Heart right ventricle (tissue), 16 donors: ENCODE measurements at places on chromosomes 2 and 18. TPM values are rescaled to one million over a fixed set of nuclear protein-coding genes. Genes with fewer than 3 reads are reported as not detected.

DNA sequence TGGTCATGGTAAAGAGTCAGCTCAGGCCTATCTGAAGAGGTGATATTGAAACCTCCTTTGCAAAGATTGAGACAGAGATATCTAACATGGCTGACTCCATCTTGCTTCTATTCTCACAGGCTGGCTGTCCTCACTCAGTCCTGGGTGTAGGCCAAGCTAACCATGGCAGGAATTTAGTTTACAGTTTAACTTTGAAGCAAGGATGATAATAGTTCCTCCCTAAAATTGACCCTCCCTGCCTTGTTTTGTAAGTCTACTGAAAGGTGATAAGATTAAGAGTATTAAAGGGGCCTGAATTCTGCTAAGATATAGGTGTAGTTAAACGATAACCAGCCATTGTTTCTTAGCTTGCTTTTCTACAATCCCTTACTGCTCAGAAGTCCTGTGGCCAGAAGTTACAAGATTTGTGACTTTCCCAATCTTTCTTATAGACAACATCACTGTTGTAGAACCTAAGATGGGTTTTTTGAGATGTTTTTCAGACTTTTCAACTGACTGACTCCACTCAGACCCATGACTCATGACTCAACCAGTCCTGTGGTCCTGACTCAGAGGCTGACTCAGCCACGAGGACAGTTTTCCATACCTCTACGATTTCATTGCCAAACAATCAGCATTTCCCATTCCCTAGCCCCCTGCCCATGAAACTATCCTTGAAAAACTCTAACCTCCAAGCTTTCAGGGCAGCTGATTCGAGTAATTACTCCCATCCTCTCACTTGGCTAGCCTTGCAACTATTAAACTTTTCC is 195.7 kb upstream of the SESTD1 start:
- DNase-seq: no peak
- no peak overlapping the region for H3K27ac ChIP-seq
- H3K27me3 ChIP-seq: no peaks in the 10 kb centered on the region
- no peaks in the 10 kb centered on the region for H3K4me1 ChIP-seq

DNA sequence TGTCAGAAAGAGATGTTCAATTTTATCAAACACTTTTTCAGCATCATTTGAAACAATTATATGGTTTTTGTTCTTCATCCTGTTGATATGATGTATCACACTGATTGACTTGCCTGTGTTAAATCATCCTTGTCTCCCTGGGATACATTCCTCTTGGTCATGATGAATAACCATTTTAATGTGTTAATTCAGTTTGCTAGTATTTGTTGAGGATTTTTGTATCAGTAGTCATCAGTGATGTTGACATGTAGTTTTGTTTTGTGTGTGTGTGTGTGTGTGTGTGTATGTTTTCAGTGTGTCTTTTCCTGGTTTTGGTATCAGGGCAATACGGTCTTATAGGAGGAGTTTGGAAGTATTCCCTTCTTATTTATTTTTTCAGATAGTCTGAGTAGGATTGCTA is 325.4 kb downstream of the ZNF804A start:
- no peak overlapping the region for H3K4me3 ChIP-seq
- DNase-seq: no peak
- H3K27me3 ChIP-seq: no peaks in the 10 kb centered on the region
- H3K4me1 ChIP-seq: no peaks in the 10 kb centered on the region

VIL1 gene
- total RNA-seq: not detected

WDR54 gene
- total RNA-seq: 1.6 TPM

DNA sequence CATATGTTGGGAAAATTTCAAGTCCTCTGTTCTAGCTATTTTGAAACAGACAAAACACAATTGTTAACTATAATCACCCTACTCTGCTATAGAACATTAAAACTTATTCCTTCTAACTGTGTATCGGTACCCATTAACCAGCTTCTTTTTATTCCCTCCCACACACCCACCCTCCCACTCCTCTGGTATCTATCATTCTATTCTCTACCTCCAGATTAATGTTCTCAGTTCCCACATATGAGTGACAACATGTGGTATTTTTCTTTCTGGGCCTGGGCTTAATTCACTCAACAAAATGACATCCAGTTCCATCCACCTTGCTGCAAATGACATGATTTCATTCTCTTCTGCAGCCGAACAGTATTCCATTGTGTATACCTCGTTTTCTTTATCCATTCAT is 43.3 kb downstream of the EXOC6B start:
- H3K27me3 ChIP-seq: no peaks in the 10 kb centered on the region
- H3K27ac ChIP-seq: no peak overlapping the region
- H3K4me1 ChIP-seq: peaks cover 2% of the 10 kb centered on the region
- H3K4me3 ChIP-seq: no peak overlapping the region
- no peaks in the 10 kb centered on the region for H3K36me3 ChIP-seq

GRCh38 chr2:239882781-239883180 is 142.4 kb downstream of the NDUFA10 start:
- no peaks in the 10 kb centered on the region for H3K36me3 ChIP-seq
- H3K4me3 ChIP-seq: no peak overlapping the region
- peaks cover 6% of the 10 kb centered on the region for H3K4me1 ChIP-seq
- no peak for DNase-seq
- H3K27me3 ChIP-seq: no peaks in the 10 kb centered on the region
- no peak overlapping the region for H3K27ac ChIP-seq

GRCh38 chr2:3176869-3177255 is 200.8 kb downstream of the EIPR1 start:
- H3K27ac ChIP-seq: no peak overlapping the region
- no peaks in the 10 kb centered on the region for H3K27me3 ChIP-seq
- H3K4me3 ChIP-seq: no peak overlapping the region
- DNase-seq: no peak

- H3K4me3 ChIP-seq: no peak overlapping the region
- H3K27me3 ChIP-seq: no peaks in the 10 kb centered on the region
- no peak overlapping the region for H3K27ac ChIP-seq
These were observed 6.6 kb downstream of the GALNT5 start for GRCh38 chr2:157264099-157264498.

MRPL44 gene
- total RNA-seq: 46.5 TPM

DNA sequence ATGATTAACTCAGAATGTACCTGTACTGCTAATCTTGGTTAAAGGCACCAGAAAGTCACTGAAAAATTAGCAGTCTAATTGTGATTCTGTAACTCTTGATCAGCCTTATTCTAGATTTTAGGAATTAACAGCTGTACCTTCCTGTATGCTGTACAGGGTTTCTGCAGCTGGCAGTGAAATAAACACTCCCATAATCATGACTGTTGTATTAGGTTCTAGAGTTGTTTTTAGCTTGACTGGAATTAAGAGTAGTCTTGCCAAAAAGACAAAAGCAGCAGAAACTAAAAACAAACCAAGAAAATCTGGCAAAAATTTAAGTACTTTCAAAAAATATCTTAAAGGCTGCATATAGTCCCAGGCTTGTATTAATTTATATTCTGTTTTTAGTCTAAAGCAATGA is 103.5 kb downstream of the SOS1 start:
- no peaks in the 10 kb centered on the region for H3K27me3 ChIP-seq
- H3K27ac ChIP-seq: no peak overlapping the region
- H3K4me3 ChIP-seq: no peak overlapping the region
- peaks cover 38% of the 10 kb centered on the region for H3K36me3 ChIP-seq
- H3K4me1 ChIP-seq: no peaks in the 10 kb centered on the region

RGPD3 gene
- total RNA-seq: not detected

- DNase-seq: no peak
- no peaks in the 10 kb centered on the region for H3K36me3 ChIP-seq
- no peaks in the 10 kb centered on the region for H3K27me3 ChIP-seq
- no peak overlapping the region for H3K4me3 ChIP-seq
- H3K27ac ChIP-seq: no peak overlapping the region
These were observed 44.3 kb upstream of the FIGN start for GRCh38 chr2:163779970-163780597.

BMP10 gene
- not detected for total RNA-seq

DNA sequence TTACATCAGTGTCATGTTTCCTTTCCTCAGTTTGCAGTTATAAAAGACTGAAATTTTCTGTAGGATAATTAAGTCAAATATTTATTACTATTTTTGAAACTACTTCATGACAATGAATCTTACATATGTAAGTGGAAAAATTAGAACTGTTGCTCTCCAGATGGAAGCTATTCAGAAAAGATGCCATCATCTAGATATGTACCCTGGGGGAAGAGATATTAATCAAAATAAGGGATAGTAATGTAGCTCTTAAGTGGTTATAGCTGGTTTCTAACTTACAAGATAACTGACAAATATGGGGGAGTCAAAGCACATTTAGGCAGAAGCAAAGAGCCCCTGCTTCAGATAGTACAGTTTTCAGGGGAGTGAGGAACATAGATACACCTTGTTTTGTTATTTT is 38.1 kb upstream of the PAX3 start:
- no peak overlapping the region for H3K27ac ChIP-seq
- no peak for DNase-seq
- H3K36me3 ChIP-seq: no peaks in the 10 kb centered on the region
- no peak overlapping the region for H3K4me3 ChIP-seq
- no peaks in the 10 kb centered on the region for H3K27me3 ChIP-seq

UGT1A6 gene
- not detected for total RNA-seq

GALR1 gene
- total RNA-seq: not detected

- no peak overlapping the region for H3K27ac ChIP-seq
- no peaks in the 10 kb centered on the region for H3K36me3 ChIP-seq
- no peak overlapping the region for H3K4me3 ChIP-seq
These were observed 65.4 kb downstream of the EIF2AK3 start for GRCh38 chr2:88561646-88562388.

DNA sequence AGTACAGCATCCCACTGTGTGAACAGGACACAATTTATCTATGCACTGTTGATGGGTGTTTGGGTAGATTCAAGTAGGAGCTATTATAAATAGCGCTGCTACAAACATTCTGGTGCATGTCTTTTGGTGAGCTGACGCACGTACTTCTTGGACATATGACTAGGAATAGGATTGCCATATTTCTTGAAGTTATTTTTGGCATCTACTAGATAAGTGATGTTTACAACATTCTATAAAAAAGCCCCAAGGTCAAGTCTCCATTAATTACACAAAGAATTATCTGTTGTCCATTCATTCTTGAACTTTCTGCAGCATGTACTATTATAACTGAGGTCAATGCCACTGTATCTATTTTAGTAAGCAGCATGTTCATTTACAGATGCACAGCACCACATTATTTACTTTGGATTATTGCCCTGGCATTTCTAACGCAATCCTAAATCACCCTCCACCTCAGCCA is 225.5 kb upstream of the TMEM200C start:
- H3K27me3 ChIP-seq: no peaks in the 10 kb centered on the region
- H3K27ac ChIP-seq: peak overlapping the region; percentile 54
- H3K36me3 ChIP-seq: no peaks in the 10 kb centered on the region
- no peak for DNase-seq
- peaks cover 7% of the 10 kb centered on the region for H3K4me1 ChIP-seq
- H3K4me3 ChIP-seq: no peak overlapping the region

GRCh38 chr18:34647251-34647650 is 62.8 kb upstream of the DTNA start:
- H3K27ac ChIP-seq: no peak overlapping the region
- no peak overlapping the region for H3K4me3 ChIP-seq
- H3K27me3 ChIP-seq: no peaks in the 10 kb centered on the region

SERPINB11 gene
- not detected for total RNA-seq

- H3K27me3 ChIP-seq: no peaks in the 10 kb centered on the region
- H3K4me3 ChIP-seq: no peak overlapping the region
- no peaks in the 10 kb centered on the region for H3K4me1 ChIP-seq
- no peak for DNase-seq
- H3K27ac ChIP-seq: no peak overlapping the region
These were observed 17.6 kb downstream of the IFT172 start for GRCh38 chr2:27471961-27472360.

ARHGEF4 gene
- 6.5 TPM for total RNA-seq

GRCh38 chr2:72014831-72015230 is 132.8 kb downstream of the CYP26B1 start:
- peaks cover 8% of the 10 kb centered on the region for H3K27me3 ChIP-seq
- H3K4me3 ChIP-seq: no peak overlapping the region
- no peak for DNase-seq
- no peak overlapping the region for H3K27ac ChIP-seq
- H3K4me1 ChIP-seq: no peaks in the 10 kb centered on the region

- no peaks in the 10 kb centered on the region for H3K36me3 ChIP-seq
- no peak overlapping the region for H3K4me3 ChIP-seq
- DNase-seq: no peak
- H3K27me3 ChIP-seq: no peaks in the 10 kb centered on the region
- H3K27ac ChIP-seq: no peak overlapping the region
These were observed 3.2 kb upstream of the ENOSF1 start for GRCh38 chr18:715626-716025.

DNA sequence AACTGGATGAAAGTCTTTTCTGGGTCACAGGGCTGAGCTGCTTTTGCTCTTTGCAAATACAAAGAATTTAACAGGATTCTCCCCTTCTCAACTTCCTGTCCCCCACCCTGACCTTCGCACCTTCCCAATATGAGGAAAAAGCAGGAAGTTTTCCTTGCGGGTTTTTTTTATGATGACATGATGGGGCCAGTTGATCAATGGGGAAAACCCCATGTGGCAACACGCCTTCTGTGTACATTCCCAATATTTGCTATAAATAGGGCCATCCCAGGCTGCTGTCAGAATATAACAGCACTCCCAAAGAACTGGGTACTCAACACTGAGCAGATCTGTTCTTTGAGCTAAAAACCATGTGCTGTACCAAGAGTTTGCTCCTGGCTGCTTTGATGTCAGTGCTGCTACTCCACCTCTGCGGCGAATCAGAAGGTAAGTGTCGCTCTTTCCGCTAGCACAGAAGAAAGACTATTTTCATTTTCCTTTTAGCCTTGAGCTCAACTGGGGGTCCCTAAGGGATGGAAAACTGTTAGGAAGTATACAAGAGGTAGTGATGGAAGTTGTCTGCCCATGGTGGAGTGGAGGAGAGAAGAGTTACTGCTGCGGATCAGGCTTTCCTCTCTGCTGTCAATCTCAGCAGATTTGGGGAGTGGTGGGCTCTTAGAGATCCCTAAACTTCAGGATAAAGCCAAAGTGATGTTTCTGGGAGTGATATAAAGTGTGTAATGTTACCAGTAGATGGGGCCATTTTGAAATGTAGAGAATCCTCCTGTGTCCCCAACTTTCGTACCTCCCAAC is at the start of gene CCL20:
Gene CCL20 (plus strand): TSS at position 281 of the 792 bp plus-strand sequence. CDS start 70 bp downstream, at position 351.
- H3K4me3 ChIP-seq: no peak within 1 kb of the TSS
- H3K27ac ChIP-seq: no peak within 1 kb of the TSS
- peaks cover 5% of the 10 kb centered on the region for H3K4me1 ChIP-seq
- H3K36me3 ChIP-seq: no peaks in the 10 kb centered on the region
- DNase-seq: no peak

GRCh38 chr2:64941143-64941542 is 48.1 kb upstream of the SLC1A4 start:
- H3K27ac ChIP-seq: no peak overlapping the region
- H3K4me3 ChIP-seq: no peak overlapping the region
- no peaks in the 10 kb centered on the region for H3K4me1 ChIP-seq
- no peaks in the 10 kb centered on the region for H3K27me3 ChIP-seq
